ENCODE measurements at places on chromosomes 1 and 21.

DNA sequence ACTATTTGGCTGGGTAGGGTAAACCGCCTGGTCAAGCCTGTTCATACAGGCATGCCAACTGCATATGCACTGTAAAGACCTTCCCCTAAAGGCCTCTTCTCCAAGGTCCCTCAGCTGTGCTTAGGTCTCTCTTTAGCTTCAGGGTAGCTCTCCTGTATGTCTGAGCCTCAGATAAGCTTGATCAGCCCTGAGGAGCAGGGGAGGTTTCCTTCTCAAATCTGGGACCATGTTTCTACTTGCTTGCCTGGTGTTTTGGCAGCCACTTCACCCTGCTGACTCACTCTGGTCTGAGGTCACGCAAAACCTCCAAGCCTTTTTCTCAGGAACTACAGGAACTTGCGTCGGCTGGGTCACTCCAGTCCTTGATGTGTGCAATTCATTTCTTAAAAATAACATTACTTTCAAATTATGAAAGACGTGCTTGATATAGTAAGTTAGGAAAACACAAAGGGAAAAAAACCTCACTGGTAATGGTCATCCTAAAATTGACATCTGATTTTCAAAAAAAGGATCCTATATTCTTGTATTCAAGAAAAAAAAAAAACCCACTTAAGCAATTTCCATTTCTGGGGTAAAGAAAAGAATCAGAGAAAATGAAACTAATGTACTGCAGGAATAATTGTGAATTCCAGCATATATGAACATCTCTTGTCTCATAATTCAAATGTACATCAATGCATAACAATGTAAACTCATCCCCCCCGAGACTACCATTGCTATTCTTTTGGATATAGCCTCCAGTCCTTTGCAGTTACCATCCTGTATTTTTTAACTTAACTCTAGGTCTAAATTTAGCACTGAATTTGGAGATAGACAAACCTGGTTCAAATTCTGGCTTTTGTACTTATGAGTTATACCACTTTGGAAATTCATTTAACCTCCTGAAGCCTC, 24.8 kb upstream of the RNF19B start:
- DNase-seq: peak; percentile 31

DNA sequence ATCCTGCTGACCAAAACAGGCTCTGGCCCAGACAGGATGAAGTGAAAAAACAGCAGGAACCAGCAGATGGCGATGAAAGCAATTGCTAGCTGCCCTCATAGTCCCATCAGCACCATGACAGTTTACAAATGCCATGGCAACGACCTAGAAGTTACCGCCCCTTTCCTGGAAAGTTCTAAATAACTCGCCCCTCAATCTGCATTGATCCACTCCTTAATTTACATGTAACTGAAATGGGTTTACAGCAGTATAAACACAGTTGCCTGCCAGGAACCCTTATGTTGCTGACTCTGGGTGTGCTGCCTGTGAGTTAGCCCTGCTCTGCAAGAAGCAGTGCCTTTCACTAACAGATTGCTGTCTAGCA, 65.5 kb upstream of the CR1L start:
- DNase-seq: no peak

DNA sequence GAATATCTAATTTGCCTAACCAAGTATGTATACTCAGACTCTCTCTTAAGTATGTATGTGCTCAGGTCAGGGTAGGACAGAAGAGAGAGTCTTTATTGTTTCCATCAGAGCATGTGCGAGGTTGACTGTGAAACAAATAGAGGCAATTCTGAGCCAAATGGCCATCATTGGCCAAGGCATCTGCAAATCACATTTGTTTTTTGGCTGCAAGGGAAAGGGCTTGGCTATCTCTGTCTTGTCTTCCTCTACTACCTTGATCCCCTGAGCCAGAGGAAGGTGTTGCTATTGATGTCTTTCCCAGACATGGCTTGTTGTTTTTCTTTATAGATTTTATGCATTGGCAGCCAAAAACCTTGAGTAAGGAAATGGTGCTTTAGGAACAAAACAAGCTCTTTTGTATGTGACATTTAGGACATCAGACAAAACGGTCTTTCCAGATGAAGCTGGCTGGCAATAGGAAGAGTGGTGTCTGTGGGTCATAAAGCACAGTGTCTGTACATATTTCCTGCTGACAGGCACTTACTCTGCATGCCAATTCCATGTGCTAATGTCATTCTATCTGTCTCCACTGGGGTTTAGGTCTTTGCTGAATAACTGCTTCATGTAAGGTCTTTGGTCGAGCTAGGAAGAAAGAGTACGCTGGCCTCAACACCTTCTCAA, 163.3 kb downstream of the BRINP2 start:
- DNase-seq: no peak

- no peak for DNase-seq
These were observed 20.9 kb downstream of the GADD45A start for GRCh38 chr1:67705735-67706453.

- DNase-seq: no peak
These were observed 57.1 kb upstream of the DMRTB1 start for GRCh38 chr1:53401813-53402745.

Measured in stimulated activated CD8-positive, alpha-beta memory T cell treated with anti-CD3 and anti-CD28 coated beads, Interleukin-4, amount 100 ng/mL, for 24 hours (primary cell).